ENCODE measurements at places on chromosomes 4 and X.

DNA sequence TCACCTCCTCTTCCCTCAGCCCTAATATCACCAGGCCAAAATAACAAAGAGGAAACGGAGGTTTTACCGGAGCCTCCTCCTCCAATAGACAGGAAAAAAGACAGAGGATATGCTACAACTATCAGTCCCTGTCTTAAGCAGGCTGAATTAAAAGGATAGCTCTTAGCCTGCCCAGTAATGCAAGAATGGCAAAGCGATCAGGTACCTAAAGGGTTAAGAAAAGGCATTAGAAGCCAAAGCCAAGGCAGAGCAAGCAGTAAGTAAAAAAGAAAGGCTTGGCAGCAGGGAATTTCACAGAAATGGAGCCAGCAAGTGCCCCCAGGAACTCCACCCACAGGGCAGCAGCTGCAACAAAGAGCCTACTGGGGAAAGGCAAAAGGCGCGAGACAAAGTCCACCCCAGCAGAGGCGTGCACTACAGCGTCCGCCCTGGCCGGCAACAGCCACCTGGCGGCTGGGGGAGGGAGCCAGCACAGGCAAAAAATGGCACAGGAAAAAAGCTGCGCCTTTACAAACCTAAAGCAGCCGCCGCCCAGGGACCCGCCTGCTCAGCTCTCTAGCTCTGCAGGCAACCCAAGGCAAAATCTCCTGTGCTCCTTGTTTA, 220.6 kb upstream of the ZC4H2 start:
- DNase-seq, result no peak

DNA sequence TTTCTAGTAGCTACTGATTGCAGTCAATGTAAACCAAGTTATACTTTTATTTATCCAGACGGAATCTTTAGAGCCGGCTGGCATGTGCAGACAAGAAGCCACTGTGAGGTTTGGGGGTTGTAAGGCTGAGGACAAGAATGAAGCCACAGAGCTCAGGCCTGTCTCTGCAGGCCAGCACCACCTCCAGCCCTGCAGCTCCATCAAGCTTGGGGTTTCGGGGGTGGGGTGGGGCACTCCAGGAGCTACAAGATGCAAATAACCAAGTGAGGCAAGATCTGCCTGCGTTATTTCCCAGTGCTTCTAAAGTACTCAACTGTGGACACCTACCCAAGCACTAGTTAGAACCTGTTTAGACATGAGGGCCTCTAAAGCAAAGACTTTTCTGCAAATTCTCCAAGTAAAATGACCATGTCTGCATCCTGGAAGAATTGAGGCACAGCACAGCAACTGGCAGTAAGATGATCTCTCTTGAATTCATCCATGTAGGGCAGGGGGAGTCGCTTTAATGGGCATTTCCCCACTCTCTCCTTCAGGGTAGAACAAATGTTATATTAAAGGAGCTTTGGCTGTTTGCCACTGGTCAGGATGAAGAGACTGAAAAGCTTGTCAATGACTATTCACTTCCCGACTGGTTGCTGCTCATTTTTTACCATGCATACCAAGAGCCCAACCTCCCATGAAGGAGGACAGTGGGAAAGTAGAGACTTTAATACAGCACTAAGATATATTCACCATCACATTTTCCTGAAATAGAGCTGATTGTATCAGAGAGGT, 222.5 kb downstream of the MGST2 start:
- no peak for DNase-seq

DNA sequence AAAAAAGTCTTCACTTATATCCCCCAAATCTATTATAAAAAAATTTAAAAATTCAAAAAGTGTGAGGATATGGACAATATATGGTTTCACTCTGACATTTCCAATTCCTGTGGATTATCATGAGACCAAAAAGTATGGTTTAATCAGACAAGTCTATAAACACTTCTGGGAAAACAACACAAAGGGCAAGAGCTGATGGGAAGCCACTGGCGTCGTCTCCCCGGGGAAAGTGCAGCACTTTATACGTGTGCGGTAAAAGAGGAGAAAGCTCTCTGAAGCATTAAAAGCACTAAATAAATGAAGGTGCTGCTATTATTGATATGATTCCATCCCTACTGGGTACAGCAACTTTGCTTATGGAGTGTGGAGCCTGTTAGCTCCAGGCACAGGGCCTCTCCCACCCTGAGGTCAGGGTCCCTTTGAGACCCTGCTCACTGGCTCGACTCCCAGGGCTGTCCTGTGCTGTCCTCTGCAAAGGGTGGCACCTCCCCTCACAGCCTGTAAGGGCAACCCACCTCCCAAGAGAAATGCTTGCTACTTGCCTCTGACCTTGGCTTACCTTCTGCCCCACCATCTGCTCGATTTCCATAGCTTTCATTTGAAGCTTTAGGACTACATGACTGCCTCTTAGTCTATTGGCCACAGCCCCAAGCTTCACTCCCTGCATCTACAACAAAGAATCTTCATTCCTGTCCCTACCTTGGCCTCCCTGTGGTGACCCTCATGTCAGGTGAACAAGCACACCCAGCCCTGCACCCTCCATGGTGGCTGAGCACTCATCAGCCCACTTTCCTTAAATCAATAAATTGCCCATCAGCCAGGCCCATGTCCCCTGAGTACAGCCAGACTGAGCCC, 248.6 kb downstream of the HNRNPD start:
- DNase-seq, result no peak

- DNase-seq, result no peak
Observed at GRCh38 chrX:18255059-18255458, 34.4 kb upstream of the BEND2 start.

- DNase-seq, result no peak
Observed at GRCh38 chrX:70139736-70140135, 6.5 kb downstream of the IGBP1 start.

- no peak for DNase-seq
Observed at GRCh38 chrX:31893525-31893924, 821.7 kb upstream of the FTHL17 start.
